ENCODE measurements at places on chromosomes 13 and 19. TPM values are rescaled to one million over a fixed set of nuclear protein-coding genes. Genes with fewer than 3 reads are reported as not detected.

NLRP12 gene
- 2.9 TPM for total RNA-seq

KLC3 gene
- 4.8 TPM for total RNA-seq

CBARP gene
- 21.5 TPM for total RNA-seq

CDX2 gene
- not detected for total RNA-seq

FBXO17 gene
- 75.6 TPM for total RNA-seq

HCN2 gene
- 0.75 TPM for total RNA-seq

ZNF793 gene
- total RNA-seq = 16.9 TPM

SGCG gene
- total RNA-seq = 0.15 TPM

CRX gene
- total RNA-seq = 0.72 TPM

GPR108 gene
- 113 TPM for total RNA-seq

ZNF568 gene
- total RNA-seq = 5.7 TPM

SCGB2B2 gene
- 0.11 TPM for total RNA-seq

ZNF83 gene
- 58.6 TPM for total RNA-seq

STAP2 gene
- 10.4 TPM for total RNA-seq

LRFN3 gene
- total RNA-seq = 19.3 TPM
